Lung (tissue), 17 donors: ENCODE measurements at places on chromosomes 1 and 21. TPM values are rescaled to one million over a fixed set of nuclear protein-coding genes. Genes with fewer than 3 reads are reported as not detected.

DNA sequence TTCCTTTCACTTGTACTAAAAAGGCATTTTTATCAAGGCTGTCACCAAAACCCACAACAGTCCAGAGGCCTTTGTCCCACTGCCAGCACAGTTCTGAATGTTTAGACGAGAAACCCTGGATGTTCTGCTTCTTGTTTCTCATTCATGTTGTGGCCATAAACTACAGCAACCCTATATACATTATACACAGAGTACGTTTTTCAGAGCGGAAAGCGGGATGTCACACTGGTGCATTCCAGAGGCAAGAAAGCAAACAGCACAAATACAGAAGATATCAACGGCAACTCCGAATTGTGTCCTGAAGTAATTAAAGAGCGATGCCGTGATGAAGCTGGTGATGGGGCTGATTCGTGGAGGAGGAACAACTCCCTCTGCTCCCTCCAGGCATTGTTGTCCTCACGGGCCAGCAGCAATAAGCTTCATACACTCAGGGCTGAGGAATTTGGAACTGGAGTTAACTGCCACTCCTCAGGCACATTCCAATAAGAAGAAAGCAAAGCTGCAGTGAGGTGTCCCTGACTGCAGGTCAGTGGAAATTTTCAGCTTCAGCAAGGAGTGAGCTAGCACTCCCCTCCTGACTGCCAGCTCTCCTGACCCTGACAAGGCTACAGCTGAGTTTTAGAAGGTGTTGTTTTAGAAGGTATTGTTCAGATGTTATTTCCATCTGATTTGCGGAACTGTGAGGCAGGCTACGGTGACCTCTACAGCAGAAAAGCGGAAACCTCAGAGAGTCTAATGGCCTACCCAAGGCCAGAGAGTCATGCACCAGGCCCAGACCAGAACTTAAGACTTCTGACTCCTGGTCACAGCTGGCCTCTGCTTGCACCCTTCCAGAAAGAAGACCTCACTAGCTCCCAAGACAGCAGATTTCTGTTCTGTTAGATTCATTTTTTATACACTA lies 149.0 kb downstream of the TGFBR3 start:
- DNase-seq = peak; percentile 73
- H3K27me3 ChIP-seq = no peaks in the 10 kb centered on the region
- peaks cover 18% of the 10 kb centered on the region for H3K36me3 ChIP-seq
- H3K4me3 ChIP-seq = no peak overlapping the region
- H3K27ac ChIP-seq = peak overlapping the region; percentile 95

DNA sequence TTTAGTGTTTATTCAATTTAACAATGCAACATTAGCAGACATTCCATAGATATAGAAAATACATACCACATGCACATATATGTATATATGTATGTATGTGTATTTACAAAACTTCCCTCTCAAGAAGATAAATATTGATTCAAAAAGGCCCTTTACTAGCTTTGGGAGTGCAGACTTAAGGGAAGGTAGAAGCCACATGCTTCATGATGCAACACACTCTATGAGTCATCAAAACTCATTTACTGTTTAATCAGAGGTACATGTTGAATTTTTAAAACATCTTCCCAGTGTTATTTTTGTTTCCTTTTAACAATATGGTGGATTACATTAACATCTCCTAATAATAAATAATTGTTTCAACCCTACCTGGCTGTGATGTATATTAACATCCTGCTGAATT lies 61.4 kb upstream of the KIRREL1 start:
- H3K4me1 ChIP-seq = no peaks in the 10 kb centered on the region
- no peak overlapping the region for H3K4me3 ChIP-seq
- H3K27ac ChIP-seq = no peak overlapping the region
- DNase-seq = no peak
- no peaks in the 10 kb centered on the region for H3K27me3 ChIP-seq

DNA sequence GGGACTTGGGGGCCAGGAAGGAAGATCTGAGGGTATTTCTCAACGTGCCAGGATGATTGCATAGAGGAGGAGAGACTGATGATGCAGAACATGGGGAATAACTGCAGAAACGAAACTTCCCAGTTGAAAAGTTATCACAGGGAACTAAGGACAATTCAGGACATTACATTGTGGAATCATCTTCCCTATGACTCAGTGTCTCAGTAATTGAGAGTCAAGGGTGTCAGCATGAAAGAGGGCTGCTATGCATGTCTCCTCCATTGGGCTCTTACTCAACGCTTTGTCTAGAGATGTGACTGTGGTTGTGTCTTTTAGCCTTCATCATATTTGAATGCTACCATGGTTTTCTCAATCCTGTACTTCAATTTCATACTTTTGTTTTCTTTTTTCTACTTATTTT lies 48.9 kb upstream of the PTGFR start:
- H3K36me3 ChIP-seq = no peaks in the 10 kb centered on the region
- H3K27me3 ChIP-seq = no peaks in the 10 kb centered on the region
- DNase-seq = no peak
- H3K4me3 ChIP-seq = no peak overlapping the region

DNA sequence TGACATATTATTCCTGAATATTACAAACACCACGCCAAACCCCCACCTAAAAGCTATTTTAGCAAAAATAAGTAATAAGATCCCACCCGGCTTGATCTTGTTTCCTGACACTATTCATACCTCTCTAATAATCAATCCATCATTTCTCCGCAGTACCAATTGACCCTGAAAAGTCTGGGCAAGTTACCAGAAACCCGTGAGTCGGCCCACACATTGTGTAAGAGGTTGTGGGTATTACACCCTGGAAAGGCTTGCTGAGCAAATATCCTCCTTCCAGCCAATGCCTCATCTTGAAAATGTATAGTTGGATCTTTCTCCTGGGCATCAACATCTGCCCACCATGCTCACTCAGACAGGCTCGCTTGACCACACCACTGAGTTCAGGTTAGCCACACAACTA lies 451.0 kb downstream of the TTLL7 start:
- H3K4me3 ChIP-seq = no peak overlapping the region
- DNase-seq = no peak
- no peak overlapping the region for H3K27ac ChIP-seq
- no peaks in the 10 kb centered on the region for H3K27me3 ChIP-seq
- no peaks in the 10 kb centered on the region for H3K4me1 ChIP-seq

DNA sequence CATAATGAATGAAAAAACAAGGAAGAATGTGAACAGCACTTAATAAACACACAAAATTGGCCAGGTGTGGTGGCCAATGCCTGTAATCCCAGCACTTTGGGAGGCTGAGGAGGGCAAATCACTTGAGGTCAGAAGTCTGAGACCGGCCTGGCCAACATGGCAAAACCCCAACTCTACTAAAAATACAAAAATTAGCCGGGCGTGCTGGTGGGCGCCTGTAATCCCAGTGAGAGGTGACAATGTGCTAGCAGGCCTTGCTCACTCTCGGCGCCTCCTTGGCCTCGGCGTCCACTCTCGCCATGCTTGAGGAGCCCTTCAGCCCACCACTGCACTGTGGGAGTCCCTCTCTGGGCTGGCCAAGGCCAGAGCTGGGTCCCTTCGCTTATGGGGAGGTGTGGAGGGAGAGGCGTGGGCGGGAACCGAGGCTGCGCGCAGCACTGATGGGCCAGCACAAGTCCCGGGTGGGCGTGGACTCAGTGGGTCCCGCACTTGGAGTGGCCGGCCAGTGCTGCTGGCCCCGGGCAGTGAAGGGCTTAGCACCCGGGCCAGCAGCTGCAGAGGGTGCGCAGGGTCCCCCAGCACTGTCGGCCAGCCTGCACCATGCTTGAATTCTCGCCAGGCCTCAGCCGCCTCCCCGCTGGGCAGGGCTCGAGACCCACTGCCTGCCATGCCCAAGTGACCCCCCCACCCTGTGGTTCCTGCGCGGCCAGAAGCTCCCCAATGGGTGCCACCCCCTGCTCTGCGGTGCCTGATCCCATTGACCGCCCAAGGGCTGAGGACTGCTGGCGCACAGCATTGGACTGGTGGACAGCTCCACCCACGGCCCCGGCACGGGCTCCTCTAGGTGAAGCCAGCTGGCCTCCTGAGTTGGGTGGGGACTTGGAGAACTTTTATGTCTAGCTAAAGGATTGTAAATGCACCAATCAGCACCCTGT lies 30.6 kb upstream of the ATG4C start:
- no peak for DNase-seq
- peaks cover 5% of the 10 kb centered on the region for H3K4me1 ChIP-seq
- no peak overlapping the region for H3K27ac ChIP-seq
- H3K4me3 ChIP-seq = no peak overlapping the region

The ACTL8 gene
- total RNA-seq = not detected

The HRNR gene
- not detected for total RNA-seq

DNA sequence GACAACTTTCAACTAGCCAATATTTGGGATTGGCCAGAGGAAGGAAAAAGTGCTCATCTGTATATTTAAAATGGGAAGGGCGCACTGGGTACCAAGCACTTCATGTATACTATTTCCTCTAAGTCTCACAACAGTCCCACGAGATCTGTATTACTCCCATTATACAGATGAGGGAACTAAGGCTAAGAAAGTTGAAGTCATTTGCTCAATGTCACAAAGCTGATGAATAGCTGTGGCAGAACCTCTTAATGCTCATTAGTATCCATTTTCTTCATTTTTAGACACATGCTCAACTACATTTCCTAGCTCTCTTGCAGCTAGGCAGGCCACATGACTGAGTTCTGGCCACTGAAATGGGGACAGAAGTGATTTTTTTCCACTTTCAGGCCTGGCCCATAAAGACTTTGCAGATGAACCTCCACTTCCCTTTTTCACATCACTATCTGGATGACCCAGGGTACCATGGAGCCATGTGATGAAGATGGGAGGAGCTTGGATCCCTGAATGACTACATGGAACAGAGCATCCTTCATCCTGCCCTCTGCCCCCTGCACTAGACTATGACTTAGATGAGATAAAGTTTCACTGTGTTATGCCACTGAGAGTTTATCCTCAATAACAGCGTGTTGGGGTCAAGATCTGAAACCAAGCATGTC lies 31.8 kb downstream of the ATF3 start:
- H3K27ac ChIP-seq = no peak overlapping the region
- peaks cover 12% of the 10 kb centered on the region for H3K4me1 ChIP-seq
- H3K27me3 ChIP-seq = no peaks in the 10 kb centered on the region
- no peak overlapping the region for H3K4me3 ChIP-seq
- H3K36me3 ChIP-seq = no peaks in the 10 kb centered on the region
- DNase-seq = no peak

DNA sequence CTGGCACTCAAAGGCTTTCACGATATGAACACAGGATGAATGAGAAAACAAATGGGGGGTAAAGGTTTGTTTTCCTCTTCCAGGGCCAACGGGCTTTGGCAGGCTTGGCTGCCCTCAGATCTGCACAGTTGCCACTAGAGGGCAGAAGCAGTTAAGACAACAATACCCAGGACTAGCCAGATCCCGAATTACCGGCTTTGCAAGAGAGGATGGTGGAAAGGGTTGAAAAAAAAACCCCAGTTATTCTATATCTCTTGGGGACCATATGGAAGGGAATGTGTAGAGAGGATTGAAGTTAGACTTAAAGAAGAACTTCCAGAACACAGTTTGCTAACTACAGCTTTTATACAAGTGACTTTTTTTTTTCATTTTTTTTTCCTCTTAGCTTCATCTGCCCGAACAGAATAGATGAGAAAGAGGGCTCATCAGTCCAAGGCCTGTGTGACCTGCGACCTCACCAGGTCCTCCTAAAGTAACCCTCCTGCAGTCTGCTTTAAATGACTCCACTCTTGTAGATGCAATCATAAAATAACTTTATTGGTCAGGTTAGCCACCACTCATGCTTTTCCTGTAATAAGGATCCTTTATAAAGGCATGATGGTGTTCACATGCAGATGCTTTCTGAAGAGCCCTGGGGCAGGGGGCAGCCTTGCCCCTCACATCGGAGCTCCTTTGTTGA lies 10.7 kb downstream of the FMOD start:
- no peak overlapping the region for H3K4me3 ChIP-seq
- no peak overlapping the region for H3K27ac ChIP-seq
- H3K36me3 ChIP-seq = no peaks in the 10 kb centered on the region
- peak; percentile 91 for DNase-seq
